T-cell (primary cell): ENCODE measurements at places on chromosomes 11 and 22.

DNA sequence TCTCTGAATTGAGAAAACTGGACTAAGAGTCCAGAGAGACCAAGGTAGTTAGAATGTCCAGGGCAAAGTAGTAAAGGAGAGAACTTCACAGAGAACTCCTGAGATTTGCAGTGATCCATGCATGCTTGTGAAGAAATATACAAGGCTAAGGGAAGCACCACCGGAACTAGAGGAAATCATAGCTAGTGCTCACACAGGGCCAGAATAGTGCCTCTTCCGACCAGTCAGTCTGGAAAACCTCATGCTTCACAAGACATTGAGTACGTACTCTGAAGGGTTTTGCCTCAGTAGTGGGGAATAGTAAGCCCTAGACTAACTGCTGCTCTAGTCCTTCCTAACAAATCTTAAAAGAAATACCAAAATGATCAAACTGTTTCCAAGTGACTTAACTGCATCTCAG lies 108.0 kb downstream of the LRRC32 start:
- no peak for DNase-seq

- DNase-seq, result no peak
Measured at GRCh38 chr11:912266-912665, 1.7 kb upstream of the CHID1 start.

- no peak for DNase-seq
Measured at GRCh38 chr11:36292311-36292722, 3.1 kb upstream of the COMMD9 start.

GRCh38 chr11:44805596-44805995 lies 78.8 kb downstream of the TSPAN18 start:
- no peak for DNase-seq

DNA sequence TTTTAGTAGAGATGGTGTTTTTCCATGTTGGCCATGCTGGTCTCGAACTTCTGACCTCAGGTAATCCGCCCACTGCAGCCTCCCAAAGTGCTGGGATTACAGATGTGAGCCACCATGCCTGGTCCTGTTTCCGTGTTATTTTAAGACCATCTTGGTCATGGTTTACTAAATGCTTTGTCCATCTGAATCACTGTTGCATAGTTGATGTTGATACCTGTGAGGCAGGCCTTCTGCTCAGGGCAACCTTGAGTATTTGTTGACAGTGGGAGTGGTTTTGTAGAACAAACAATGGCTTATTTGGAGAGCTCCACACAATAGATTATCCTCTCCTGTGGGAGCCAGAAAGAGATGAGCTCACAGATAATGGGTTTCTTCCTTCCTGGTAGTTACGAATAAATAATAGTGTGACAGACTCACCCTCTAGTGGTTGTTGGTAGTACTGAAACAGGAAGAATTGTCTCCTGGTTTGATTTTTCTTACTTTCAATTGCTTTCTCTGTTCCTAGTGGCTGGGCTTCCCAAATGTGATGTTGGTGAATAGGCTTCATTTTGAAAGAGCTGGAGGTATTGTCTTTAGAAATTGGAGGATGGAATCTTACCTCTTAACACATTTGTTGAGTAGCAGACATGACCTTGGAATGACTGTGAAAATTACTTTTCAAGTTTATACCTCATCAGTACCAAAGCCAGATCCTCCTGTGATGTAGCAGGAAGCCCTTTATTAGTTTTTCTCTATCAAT lies 39.0 kb downstream of the CTNND1 start:
- no peak for DNase-seq
